ENCODE measurements at places on chromosomes 6 and 20.

GRCh38 chr20:46130534-46130933 is 12.4 kb downstream of the CD40 start:
- no peak for DNase-seq

DNA sequence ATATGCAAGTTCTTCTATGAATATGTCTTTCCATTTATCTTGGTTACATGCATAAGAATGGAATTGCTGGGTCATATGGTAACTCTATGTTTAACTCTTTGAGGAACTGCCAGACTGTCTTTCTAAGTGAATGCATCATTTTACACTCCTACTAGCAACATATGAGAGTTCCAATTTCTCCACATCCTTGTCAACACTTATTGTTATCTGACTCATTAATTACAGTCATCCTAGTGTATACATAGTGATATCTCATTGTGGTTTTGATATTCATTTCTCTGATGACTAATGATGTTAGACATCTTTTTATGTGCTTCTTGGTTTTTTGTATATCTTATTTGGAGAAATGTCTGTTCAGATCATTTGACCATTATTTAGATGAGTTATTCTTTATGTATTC is 96.7 kb upstream of the LAMP5 start:
- DNase-seq = no peak

GRCh38 chr20:43408848-43409576 is 48.7 kb upstream of the SRSF6 start:
- DNase-seq = peak; percentile 49

GRCh38 chr20:24821391-24821790 is 127.7 kb upstream of the CST7 start:
- no peak for DNase-seq

DNA sequence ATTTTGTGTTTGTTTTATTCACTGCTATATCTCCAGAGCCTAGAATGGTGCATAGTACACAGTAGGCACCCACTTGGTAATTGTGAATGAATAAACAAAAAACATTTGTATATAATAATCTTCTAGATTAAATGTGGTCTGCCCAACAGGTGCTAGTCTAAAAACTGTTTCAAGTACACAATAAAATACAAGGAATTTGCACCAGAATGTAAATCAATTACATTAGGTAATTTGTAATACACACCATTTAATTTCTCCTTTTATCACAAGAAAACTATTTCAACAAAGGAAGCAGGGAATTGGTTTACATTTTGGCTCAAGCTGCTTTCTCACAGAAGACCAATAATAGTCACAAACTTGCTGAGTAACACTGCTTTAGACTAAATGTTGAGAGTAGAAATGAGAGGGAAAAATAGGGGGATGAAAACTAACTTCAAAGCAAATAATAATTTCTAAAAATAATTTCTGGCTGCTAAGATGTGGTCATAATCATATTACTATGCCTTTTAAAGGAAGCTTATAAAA is 22.1 kb downstream of the RUNX2 start:
- DNase-seq = no peak
